ENCODE measurements at places on chromosomes 12 and 14.

- no peak for DNase-seq
These were observed 840 bp downstream of the DHRS7 start for GRCh38 chr14:60164404-60164711.

DNA sequence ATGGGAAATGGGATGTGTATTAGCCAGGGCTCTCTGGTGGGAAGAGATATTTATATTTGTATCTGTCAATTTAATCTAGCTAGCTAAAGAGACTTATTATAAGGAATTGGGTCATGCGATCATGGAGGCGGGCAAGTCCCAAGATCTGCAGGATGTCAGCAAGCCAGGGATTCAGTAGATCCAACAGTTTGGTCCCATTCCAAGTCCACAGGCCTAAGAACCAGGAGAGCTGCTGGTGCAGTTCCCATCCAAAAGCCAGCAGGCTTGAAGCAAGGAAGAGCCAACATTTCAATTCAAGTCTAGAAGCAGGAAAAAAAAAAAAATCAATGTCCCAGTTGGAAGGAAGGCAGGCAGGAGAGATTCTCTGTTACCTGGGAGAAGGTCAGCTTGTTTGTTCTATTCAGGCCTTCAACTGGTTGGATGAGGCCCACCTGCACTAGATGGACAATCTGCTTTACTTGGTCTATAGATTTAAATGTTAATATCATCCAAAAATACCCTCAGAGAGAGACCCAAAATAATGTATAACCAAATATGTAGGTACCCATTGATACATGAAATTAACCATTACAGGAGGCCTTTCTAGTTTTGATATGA is 60.7 kb upstream of the BCAT1 start:
- no peak for DNase-seq

DNA sequence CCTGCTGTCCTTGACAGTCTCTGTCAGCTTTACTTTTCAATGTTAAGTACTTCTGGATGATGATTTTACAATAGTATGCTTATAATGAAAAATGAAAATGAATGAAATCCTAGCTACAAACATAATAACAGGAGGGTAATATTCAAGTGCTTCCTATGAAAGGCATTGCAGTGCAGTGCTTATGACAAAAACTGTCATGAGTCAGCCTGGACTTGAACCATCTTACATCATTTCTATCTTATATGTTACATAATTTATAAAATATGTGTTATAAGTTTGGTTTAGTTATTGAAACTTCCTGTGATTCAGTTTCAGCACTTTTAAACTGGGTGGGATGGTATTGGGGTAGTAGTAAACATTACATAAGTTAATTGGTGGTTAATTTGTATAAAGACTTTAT is 451.7 kb downstream of the TMEM117 start:
- DNase-seq: no peak

- DNase-seq: no peak
These were observed 23.1 kb upstream of the DCP1B start for GRCh38 chr12:2027351-2027750.

- DNase-seq: no peak
These were observed 71.3 kb downstream of the PTHLH start for GRCh38 chr12:27900920-27901879.
